NCI-H1694 (cell line): ENCODE measurements at places on chromosomes 1 and 21.

DNA sequence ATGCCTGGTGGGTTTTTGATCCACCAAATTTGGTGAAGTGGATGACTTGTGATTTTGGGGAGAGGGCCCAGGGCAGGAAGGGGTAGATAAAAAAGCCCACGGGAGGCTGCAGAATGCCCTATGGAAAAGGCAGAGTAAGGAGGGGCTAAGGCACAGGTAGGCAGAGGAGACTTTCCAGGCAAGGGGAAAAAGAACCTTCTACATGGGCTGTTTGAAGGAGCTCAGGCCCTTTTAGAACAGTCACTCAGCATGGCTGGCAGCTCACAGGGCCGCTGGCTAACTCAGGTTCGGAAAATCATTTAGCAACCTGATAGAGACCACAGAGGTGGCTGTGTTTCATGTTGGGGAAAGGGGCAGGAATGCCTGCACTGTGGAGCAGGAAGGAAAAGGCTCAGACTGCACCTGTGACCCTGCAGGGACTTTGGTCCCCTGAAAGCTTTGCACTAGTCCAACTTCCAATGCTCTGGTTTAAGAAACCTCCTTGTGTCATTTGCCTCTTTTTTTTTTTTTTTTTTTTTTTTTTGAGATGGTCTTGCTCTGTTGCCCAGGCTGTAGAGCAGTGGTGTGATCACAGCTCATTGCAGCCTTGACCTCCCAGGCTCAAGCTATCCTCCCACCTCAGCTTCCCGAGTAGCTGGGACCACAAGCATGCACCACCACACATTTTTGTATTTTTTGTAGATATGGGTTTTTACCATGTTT, 58.5 kb upstream of the ENAH start:
- no peak for DNase-seq

GRCh38 chr1:40032240-40032891, 8.2 kb upstream of the CAP1 start:
- peak; percentile 37 for DNase-seq

GRCh38 chr1:40802742-40803113, 19.1 kb downstream of the KCNQ4 start:
- DNase-seq = no peak

DNA sequence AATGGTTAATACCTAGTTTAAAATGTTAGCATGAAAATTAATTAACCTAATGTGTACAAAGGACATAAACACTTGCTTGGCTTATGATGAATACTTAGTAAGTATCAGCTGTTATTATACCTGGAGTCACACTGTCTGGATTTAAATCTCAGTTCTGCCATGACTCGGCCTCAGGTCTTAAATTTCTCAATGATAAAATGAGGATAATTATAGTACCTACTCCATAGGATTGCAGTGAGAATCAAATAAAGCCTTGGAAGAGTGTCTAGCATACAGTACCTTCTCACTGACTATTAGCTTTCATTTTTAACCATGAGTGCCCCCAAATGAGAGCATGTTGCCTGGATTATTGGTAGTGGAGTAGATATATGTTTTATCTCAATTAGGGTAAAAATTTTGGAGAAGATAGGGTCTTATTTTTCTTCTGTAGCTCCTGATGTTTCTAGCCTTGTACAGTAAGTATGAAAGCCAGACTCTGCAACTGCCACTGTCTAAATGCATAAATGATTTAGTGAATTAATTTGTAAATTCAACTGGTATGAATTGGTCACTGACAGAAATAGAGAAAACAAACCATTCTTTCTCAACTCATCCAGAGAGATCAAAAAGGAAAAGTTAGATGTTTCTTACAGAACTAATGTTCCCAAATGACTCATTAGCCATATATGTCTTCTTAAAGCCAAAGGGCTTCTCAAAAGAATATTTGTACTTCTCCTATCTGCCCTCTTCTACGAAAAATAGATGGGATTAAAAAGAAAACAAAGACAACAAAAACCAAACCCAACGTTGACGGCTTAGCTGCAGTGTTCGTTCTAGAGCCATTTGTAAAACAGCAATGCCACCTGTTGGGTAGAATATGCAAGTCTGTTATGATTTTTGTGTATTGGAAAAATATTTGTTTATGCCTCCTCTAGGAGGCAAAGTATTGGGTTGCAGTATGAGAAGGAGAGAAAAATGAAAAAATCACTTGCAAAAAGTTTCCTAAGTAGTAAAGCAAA, 53.8 kb upstream of the MROH9 start:
- no peak for DNase-seq

DNA sequence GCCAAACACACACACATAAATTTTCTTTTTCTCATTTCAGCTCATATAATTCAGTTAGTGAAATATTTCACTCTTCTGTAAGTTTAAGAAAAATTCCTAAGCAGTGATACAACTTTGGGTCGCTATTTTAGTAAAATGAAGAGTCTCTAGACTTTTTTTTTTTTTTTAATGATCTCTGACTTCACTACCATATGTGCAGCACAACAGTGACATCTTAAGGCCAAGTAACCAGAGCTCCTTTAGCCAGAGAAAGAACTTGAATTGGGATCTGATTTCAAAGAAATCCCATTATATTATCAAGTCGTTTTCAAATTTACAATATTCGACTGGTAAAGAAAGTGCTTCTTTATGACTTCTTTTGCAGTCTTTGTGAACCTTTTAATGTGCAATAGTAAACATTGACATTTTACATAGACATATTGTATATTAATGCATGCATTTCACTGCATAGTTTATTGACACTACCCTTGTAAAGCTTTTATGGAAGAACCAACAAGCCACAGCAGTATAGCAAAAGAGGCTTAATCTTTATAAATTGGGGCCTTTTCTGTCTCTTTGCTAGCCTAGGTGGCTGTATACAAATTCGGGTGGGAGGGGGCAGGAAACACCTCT, 62.2 kb downstream of the LRRC40 start:
- DNase-seq = no peak

GRCh38 chr1:8879922-8880676, 1.6 kb upstream of the ENO1 start:
- no peak for DNase-seq

DNA sequence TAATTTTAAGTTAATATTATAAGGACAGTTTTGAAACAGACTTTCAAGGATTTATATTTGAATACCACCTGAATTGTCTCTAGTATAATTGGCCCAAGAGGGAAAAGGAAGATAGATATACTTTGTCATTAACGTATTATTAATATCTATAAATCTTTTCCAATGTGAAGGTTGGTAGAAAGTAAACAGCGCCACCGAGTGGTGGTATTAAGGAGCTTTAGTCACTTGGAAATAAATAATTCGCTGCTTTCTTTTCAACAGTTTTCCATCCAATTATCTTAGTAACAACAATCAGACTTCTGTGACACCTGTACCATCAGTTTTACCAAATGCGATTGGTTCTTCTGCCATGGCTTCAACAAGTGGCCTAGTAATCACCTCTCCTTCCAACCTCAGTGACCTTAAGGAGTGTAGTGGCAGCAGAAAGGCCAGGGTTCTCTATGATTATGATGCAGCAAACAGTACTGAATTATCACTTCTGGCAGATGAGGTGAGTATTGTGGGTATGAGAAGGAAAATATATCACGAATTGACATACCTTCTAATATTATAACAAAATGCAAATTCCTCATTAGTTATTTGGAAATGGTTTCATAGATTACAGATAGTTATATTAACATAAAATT, 37.7 kb downstream of the SH3GLB1 start:
- peak; percentile 57 for DNase-seq

DNA sequence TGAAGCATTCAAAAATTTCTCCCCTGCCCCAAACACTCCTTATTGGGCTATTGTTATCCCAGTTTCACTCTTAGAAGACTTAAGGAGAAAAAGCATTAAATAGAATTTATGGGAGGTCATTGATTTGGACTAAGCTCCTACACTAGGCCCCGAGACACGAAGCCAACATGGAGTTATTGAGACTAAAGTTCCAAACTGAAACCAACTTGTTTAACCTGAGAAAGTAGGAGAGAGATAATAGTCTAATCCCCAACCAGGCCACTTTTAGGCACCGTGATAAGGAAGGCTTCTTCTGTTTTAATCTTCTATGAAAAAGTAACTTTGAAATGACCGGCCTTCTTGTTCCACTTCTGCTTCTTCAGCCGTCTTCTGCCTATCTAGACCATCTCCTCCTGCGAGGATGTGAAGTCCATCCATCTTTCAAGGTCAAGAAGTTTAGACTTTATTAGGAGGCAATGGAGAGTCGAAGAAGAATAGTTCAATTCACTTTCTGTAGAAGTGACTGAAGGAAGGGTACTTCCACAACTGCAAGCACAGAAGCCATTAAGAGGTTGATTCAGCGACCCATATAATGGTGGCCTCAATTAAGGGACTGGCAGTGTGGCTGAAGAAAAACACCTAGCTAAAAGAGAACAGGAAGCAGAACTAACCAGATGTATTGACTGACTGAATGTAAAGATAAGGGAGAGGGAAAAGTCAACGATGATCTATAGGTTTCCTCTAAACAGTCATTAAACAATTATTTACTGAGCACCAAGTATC, 428.8 kb downstream of the SMYD3 start:
- DNase-seq = no peak

DNA sequence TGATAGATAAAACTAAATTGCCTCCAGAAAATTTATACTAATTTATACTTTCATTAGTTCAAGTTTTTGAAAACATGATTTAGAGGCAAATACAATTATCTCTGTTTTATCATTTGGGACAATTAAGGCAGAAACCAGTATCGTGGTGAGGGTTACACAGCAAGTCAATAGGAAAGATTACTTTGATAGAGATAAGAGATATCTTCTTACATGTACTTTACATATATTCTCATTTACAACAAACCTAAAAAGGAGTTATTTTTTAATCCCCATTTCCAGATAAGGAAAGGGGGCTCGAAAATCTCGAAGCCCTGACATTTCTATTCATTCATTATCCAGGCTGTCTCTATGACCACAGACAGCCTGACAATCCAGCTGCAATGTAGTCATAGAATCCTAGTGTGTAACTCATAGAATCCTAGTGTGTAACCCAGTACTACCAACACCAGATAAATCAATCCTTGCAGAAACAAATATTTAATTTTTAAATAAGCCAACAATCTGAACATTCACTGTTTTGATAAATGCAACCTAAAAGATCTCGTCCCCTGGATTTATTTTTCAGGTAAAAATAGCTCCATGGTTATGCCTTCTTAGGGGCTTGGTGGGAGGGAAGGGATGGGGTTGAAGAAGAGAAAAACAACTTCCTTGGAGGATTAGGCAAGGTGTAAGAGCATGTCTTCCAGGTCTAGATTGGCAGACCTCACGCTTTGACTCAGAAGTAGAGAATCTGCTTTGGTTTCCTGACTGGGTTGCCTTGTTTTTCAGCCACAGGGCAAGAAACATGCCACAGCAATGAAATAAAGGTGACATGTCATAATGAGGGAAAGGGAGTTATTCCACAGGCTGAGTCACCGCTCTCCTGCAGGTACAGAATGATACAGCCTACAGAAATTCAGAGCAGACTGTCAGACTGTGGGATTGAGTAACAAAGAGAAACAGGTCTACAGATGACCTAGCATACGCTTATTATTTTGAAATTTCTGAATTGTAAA, 45.6 kb downstream of the IRF2BP2 start:
- no peak for DNase-seq

DNA sequence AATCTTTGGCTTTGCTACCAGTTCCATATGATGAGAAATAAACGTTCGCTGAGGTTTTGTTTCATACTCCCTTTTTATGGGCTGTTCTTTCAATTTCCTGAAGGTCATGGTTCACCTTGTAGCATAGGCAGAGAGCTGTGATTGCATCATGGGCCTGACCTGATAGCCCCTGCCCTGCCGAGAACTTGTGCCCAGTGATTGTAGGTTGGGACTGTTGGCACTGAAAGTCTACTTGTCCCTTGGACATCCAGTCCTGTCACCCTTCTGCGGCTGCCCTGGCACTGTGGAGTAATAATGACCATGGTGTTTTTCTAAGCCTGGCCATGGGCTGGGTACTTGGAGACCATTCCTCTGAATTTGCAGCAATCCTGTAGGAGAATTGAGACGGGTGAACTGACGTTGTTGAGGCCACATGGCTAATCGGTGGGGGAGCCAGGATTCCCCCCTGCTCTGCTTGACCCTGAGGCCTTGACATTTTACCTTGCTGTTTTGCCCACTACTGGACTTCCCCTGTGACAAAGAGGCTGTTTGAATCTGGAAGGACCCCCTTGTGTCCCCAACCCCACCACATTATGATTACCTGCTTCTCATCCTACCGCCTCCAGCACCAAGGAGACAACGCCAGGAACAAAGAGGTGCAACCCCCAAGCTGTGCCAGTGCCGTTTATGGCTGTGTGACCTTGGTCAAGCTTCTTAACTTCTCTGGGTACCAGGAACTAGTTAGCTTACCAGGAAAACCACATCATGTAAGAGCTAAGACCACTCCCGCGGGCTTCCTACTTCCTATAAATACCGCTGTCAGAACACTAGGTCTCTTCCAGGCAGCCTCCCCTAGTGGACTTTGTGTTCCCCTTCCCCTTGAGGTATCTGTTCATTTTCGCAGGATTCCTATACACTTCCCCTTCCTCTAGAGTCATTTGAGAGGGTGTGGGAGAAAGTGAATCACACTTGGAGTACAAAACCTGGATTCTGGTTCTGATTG, 23.4 kb downstream of the SESN2 start:
- DNase-seq = no peak

GRCh38 chr1:37143800-37144199, 109.5 kb upstream of the GRIK3 start:
- no peak for DNase-seq

- DNase-seq = no peak
Observed at GRCh38 chr21:40128891-40129290, 261.7 kb downstream of the PCP4 start.

DNA sequence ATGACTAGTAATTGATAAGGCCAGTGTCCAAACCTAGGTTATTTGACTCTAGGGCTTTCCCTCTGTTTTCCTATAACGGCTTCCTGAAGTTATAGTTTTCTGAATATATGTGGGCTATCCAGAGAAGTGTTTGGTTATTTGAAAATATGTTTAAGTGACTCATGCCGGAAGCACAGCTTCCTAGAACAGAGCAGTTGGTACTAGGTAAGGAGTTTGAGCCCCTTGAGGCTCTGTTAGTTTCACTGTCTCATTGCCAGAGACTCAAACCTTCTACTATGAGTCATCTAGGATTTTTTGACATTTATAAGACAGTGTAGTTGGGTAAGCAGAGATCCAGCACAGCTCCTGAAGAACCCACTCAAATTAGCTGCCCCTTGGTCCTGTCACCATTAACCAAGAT, 27.1 kb upstream of the LEPR start:
- no peak for DNase-seq
